Effector memory CD8-positive, alpha-beta T cell (primary cell): ENCODE measurements at places on chromosomes 4 and X.

GRCh38 chr4:34373456-34373855 lies 1870.9 kb downstream of the ARAP2 start:
- no peaks in the 10 kb centered on the region for H3K36me3 ChIP-seq
- H3K4me1 ChIP-seq = no peaks in the 10 kb centered on the region
- no peak overlapping the region for H3K27ac ChIP-seq
- H3K27me3 ChIP-seq = no peaks in the 10 kb centered on the region

DNA sequence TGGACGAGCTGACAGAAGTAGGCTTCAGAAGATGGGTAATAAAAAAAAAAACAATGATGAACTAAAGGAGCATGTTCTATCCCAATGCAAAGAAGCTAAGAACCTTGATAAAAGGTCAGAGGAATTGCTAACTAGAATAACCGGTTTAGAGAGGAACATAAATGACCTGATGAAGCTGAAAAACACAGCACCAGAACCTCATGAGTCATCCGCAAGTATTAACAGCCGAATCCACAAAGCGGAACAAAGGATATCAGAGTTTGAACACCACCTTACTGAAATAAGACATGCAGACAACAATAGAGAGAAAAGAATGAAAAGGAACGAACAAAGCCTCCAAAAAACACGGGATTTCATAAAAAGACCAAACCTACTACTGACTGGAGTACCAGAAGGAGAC lies 10.5 kb downstream of the NELFA start:
- no peaks in the 10 kb centered on the region for H3K27me3 ChIP-seq
- peaks cover 57% of the 10 kb centered on the region for H3K4me1 ChIP-seq
- DNase-seq = no peak
- peaks cover 12% of the 10 kb centered on the region for H3K36me3 ChIP-seq

DNA sequence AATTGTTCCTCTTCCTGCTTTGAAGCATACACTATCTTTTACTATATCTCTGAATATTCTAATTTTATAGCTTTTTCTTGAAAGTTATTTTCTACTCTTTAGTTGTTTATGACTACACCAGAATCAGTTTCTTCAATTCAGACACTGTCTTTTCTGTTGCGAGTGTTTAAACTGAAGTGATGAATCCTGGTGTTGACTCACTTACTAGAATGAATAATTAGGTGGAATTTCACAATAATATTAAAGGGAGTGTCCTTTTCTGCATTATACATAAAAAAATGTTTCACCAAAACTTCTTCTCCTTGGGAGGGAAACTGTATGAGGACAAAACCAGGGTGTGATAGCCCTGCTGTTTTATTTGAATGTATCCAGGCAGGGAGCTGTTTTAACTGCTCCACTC lies 1383.1 kb downstream of the C4orf33 start:
- no peaks in the 10 kb centered on the region for H3K36me3 ChIP-seq
- H3K4me1 ChIP-seq = no peaks in the 10 kb centered on the region
- no peak overlapping the region for H3K27ac ChIP-seq
- H3K27me3 ChIP-seq = no peaks in the 10 kb centered on the region

DNA sequence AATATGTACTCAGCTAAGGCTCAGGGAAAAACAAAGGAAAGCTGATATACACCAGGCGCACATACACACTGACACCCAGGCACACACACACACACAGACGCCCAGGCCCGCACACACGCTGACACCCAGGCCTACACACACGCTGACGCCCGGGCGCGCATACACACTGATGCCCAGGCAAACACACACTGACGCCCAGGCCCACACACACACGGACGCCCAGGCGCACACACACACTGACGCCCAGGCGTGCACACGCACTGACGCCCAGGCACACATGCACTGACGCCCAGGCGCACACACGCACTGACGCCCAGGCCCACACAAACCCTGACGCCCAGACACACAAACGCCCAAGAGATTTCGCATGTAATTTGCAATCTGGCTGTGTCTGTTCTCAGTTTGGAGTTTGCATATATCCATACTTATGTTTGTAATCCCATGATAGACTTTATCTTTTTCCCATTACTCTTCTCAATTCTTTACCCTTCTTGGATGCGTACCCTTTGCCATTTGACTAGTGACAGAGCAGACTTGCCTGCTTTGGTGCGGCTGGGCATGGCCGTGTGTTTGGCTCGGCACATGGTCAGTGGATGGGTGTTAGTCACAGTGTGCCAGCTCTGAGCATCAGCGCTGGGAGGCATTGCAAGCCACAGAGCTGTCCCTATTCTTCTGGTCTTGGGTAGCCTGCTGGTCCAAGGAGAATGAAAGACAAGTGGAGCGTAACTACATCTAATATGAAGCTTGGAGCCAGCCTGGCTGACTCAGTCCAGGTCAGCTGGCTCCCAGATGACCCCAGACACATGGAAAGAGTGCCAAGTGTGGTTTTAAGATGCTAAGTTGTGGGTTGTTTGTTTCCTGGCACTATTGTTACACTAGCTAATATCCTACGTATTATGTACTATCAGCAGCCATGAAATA lies 632.4 kb upstream of the ZFP42 start:
- H3K36me3 ChIP-seq = no peaks in the 10 kb centered on the region
- H3K4me3 ChIP-seq = no peak overlapping the region
- no peak for DNase-seq

- no peak for DNase-seq
- H3K36me3 ChIP-seq = no peaks in the 10 kb centered on the region
- H3K4me3 ChIP-seq = no peak overlapping the region
- H3K27me3 ChIP-seq = no peaks in the 10 kb centered on the region
- H3K4me1 ChIP-seq = no peaks in the 10 kb centered on the region
Measured at GRCh38 chr4:66681962-66682361, 863.3 kb downstream of the CENPC start.

DNA sequence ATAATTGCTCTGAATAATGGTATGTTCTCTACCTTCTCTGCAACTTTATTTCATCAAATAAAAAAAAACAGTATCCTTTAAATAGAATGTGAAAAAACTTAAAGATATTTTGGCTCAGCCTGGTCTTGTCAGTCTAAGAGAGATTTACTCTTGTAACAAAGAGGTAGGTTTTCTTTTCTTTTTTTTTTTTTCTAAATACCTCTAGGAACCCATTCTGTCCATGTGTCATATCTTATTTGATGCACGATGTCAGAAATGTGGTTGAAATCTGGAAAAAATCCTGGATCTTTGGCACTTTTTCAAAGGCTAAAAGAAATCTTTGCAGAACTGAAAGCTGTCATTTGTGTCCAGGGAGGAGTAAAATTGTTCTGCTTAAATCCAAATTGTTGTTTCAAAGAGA lies 17.3 kb upstream of the FGF5 start:
- peaks cover 37% of the 10 kb centered on the region for H3K27me3 ChIP-seq
- H3K4me3 ChIP-seq = no peak overlapping the region
- DNase-seq = no peak
- H3K4me1 ChIP-seq = no peaks in the 10 kb centered on the region
- H3K27ac ChIP-seq = no peak overlapping the region
- no peaks in the 10 kb centered on the region for H3K36me3 ChIP-seq
